ENCODE measurements at places on chromosomes 4 and X. TPM values are rescaled to one million over a fixed set of nuclear protein-coding genes. Genes with fewer than 3 reads are reported as not detected.

PABPC4L gene
- total RNA-seq: 0.07 TPM

GNPDA2 gene
- total RNA-seq: 13.8 TPM

NWD2 gene
- not detected for total RNA-seq

WDR1 gene
- 214 TPM for total RNA-seq

APLN gene
- total RNA-seq: 0.71 TPM

FAT4 gene
- 1.1 TPM for total RNA-seq

SATL1 gene
- total RNA-seq: 0.05 TPM

CASP3 gene
- 19.5 TPM for total RNA-seq

SPANXC gene
- total RNA-seq: 0.78 TPM

AVPR2 gene
- not detected for total RNA-seq

TRPC3 gene
- not detected for total RNA-seq

IQCM gene
- total RNA-seq: not detected

RIPPLY1 gene
- not detected for total RNA-seq

NXF2B gene
- total RNA-seq: not detected

MAGEA12 gene
- 0.19 TPM for total RNA-seq

TRIM75 gene
- not detected for total RNA-seq

TEX13C gene
- total RNA-seq: not detected

WDR13 gene
- total RNA-seq: 48.4 TPM

PABPC5 gene
- 0.03 TPM for total RNA-seq

ZXDA gene
- 1.6 TPM for total RNA-seq

PCSK1N gene
- total RNA-seq: 44.8 TPM

LGI2 gene
- 0.15 TPM for total RNA-seq

MAGEA2 gene
- not detected for total RNA-seq

ZNF711 gene
- 0.89 TPM for total RNA-seq

JCHAIN gene
- 0.19 TPM for total RNA-seq

CITED1 gene
- total RNA-seq: 0.92 TPM

MAGEA8 gene
- total RNA-seq: not detected

HSD17B13 gene
- 0.10 TPM for total RNA-seq

All from A549 treated with CpdA at 1 μM for 4 hours (cell line).